COLO829 (cell line): ENCODE measurements at places on chromosomes 11 and 22.

DNA sequence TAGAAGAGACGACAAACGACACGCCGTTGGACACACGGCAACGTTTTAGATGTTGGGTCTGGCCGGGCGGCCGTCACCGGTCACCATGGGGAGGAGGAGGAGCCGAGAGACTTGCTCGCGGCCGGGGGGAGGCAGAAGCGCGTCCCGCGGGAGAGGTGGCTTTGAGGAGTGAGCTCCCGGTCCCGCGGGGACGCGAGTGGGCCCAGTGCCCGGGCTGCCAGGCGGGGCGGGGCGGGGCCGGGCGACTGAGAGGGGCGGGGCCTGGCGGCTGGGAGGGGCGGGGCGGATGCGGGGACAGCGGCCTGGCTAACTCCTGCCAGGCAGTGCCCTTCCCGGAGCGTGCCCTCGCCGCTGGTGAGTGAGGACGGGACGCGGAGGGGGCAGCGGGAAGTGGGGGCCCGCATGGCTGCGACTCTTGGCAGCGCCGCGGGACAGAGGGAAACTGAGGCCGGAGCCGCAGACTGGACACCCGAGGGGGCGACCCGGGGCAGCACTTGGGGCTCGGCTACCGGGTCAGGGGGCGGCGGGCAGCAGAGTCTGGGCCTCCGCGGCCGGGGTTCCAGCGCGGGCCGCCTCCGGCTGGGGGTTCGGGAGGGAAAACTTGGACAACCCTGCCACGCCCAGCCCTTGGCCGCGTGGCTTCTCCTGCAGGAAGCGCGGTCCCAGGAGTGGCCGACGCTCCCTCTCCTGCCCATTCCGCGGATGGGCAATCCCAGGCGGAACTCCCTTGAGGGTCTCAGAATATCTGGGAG, at the start of gene TSPO:
Gene TSPO (plus strand): TSS at position 309 of the 752 bp plus-strand sequence. CDS start 7,680 bp downstream, outside the sequence.
- DNase-seq: peak; percentile 76

DNA sequence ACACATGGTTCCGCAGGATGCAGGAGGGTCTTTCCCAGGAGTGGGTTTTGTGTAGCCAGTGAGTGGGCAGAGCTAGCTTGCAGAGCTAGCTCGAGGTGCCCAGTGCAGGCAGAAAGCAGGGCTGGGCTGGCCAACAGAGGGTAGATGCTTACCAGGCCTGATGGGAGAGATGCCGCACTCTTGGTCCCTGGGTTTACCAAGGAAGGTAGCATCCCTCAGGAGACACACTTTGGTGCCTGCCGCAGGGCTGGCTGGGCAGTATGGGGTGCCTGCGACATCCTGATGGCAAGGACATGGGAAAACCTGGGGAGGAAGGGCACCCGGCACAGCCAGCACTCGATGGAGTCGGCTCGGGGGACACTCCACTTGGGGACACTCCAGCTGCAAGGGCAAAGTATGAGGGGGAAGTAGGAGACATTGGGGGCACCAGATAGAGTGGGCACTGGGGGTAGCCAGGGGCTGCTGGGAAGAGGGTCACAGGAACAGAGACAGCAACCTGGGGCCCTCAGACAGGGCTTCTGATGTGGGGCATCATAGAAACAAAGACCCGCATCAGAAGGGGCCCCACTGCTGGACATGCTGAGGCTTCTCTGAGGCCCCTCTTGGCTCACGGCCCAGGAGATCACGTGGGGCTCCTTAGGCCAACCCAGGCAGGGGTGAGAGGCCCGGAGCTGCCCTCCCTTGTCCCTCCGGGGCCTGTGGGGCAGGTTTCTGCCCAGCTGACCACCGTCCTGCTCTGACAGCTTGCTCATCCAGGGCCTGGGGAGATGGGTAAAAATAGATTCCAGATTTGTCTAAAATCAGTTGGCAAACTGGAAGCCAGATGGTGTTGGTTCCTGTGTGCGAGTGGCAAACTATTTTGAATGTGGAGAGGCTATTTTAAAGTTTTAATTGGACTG, 89.8 kb downstream of the MORC2 start:
- DNase-seq: no peak

DNA sequence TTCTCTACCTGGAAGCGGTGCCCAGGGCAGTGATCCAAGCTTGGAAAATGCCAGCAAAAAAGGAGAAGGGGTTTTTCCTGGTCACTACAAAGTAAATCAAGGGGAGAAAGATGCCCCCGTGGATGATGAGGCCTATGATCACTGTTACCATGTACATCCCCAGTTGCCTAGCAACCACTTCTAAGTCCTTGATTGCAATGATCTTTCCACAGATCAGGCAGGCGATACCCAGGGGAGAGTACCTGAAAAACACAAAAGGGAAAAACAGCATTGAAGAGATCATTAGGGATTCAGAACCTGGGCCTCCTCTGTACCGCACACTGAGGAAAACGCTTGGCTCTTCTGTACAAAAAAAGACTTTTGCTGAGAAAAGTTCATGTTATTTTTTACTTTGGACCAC, 127.1 kb downstream of the SLC1A2 start:
- no peak for DNase-seq

- DNase-seq: no peak
Measured at GRCh38 chr11:28569106-28569505, 460.9 kb downstream of the METTL15 start.

GRCh38 chr22:48369789-48370507, 1457.7 kb downstream of the BRD1 start:
- no peak for DNase-seq

DNA sequence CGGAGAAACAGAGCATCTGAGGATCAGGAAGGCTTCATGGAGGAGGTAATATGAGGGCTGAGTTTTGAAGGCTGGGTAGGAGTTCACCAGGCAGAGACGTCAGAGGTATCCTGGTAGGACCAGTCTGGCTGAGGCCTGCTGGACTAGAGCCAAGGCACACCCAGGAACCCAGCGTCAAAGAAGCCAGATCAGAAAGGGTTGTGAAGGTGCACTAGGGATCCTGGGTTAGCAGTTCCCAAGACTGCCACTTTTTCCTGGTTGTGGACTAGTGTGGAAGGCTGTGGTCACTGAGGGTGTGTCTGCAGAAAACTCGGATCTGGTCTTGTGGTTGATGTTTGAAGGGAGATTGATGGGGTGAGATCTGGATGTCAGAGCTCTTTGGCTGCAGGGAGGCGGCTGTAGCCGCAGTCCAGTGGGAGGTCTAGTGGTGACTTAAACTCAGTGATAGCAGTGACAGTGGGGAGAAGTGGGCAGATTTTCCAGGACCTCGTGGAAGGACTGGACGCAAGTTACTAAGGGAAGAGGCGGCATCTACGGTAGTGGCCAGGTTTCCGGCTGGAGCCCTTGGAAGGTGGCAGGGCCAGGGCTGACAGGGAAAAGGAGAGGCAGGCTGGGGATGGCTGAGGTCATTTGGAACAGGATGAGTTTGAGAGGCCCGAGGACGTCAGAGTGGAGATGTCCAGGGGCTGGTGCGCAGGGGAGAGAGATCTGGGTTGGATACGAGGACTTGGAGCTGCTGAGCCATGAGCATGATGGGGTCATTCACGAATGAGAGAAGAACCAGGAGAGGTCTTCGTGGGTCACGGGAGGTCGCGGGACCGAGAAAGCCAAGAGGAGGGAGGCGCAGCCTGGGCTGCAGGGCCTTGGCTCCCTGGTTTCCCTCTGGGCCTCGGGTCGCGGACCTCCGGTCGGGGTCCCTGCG, 10.9 kb downstream of the RELA start:
- DNase-seq: no peak

- DNase-seq: peak; percentile 77
Measured at GRCh38 chr22:23539135-23539838, 40.8 kb downstream of the IGLL1 start.

- DNase-seq: no peak
Measured at GRCh38 chr11:9347100-9347499, 32.7 kb upstream of the TMEM41B start.

- no peak for DNase-seq
Measured at GRCh38 chr11:9703280-9703679, 39.4 kb downstream of the SWAP70 start.

GRCh38 chr11:69062873-69063651, 14.3 kb downstream of the TPCN2 start:
- DNase-seq: no peak

GRCh38 chr11:86990031-86990430, 34.8 kb upstream of the FZD4 start:
- no peak for DNase-seq

- DNase-seq: no peak
Measured at GRCh38 chr11:44853666-44854065, 97.0 kb downstream of the TP53I11 start.
